ENCODE measurements at places on chromosomes 11 and 22.

- DNase-seq, result no peak
Measured at GRCh38 chr11:27972522-27973170, 135.3 kb downstream of the KIF18A start.

- DNase-seq, result no peak
Measured at GRCh38 chr22:47135338-47135737, 372.9 kb downstream of the TBC1D22A start.

DNA sequence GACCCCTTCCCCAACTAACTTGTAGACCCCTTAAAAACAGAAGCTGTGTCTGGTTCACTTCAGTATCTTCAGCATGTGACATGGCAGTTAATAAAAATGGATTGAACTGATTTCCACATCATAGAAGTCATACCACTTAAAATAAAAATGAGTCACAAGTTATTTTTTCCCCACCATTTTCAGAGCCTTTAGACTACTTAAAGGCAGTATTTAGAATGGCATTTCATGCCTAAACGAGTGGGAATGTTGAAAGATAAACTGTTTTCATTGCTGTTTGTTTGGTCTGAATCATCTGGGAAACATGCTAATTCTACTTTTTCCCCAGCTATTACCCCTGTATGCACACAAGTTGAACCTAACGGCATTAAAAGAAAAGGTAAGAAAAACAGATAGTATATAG, 324.0 kb downstream of the RAB38 start:
- no peak for DNase-seq

GRCh38 chr11:11843211-11843621, 1.4 kb downstream of the USP47 start:
- DNase-seq, result no peak

DNA sequence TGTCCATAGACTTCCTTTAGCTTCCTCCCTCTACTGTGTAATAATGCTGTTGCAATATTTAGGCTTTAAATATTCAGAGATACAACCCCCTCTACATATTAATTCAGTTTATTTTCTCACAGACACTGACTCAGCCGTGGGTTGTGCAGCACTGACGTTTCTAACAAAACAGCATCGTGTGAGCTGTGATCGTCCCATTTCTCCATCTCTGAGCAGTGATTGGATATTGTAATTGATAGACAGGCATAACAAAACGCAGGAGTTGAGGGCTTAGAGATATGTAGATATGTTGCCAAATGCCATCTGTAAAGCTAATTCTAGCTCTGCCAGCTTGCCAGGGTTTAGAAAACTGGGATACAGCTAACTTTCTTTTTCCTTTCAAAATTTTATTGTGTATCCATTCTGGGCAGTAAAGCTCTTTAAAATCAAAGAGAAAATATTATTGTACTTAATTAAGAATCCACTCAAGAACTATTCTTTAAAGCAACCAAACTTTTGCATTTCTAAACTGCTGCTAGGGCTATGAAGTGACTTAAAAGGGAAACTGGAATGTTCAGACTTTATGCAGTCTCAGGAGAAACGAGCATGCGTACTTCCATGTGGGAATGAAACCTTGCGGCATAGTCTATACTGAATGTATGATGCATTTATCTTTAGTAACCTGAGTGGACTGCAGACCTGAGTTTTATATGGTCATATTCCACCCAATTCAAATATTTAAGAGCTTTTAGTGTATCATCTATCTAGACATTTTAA, 22.7 kb downstream of the BTBD10 start:
- DNase-seq, result no peak

DNA sequence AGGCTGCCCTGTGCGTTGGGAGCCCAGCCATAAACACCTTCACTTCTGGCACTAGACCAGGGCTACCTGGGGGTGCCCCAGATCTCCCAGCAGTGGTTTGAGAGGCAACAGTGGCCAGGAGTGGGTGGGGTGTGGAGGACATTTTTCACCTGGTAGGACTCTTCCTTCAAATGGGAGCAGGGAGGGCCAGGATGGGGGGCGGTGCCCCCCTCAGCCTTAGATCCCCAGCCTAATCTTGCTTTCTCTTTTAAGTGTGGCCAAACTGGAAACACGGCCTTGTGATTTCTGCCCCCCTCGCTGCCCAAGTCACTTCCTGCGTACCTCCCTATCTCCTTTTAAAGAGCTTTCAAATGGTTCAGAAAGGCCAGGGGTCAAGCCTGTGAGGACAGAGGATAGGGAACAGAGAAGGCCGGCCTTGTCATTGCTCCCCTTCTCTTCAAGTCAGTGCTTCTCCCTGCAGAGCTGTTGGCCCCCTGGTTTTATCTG, 800 bp downstream of the KCNJ5 start:
- no peak for DNase-seq

GRCh38 chr11:27174672-27175210, 134.1 kb downstream of the BBOX1 start:
- no peak for DNase-seq

- DNase-seq, result no peak
Measured at GRCh38 chr22:44547371-44547770, 49.3 kb upstream of the RTL6 start.

DNA sequence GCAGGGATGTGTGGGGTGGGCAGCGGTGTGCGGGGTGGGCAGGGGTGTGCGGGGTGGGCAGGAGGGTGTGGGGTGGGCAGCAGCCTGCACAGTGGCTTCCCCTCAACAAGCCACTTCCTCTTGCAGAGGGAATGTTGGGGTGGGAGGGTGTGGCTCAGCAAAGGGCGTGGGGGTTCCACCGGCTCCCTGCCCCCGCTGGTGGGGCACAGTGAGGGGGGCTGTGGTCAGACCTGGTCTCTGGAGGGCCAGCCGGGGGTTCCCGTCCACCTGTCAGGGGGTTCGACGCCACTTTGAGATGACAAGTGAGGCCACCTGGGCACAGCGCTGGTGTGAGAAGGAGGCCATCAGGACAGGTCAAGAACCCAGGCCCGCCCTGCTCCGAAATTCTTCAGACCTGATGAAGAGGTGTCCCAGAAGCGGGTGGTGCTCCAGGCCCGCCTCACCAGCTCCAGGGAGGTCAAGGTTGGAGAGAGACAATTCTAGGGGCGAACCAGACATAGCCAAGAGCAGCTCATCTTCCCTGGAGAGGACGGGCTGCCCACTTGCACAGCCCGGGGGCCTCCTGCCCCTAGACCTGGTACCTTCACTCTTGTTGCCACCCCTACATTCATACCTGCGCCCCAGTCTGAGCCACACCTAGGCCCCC, 1.3 kb downstream of the C11orf21 start:
- no peak for DNase-seq

- no peak for DNase-seq
Measured at GRCh38 chr22:33328789-33329296, 270.7 kb upstream of the SYN3 start.

DNA sequence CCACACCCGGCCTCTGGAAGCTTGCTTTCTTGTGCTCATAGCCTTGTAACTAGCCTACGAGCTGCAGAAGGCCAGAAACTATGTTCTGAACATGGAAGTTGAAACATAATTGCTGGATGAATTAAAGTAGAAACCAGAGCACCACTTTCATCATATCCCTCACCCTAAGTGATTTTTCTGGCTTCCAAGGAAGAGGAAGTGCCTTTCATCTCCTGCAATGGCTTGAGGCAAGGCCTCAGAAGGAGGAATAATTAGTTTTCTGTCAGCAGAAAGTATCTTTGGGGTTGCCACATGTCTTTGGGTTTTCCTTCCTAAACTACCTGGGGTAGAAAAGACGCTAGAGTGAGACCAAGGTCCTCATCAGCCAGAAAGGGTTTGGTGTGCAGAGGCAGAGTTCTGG, 14.5 kb downstream of the RPL27A start:
- DNase-seq, result no peak

GRCh38 chr22:27892811-27893210, 26.2 kb downstream of the PITPNB start:
- no peak for DNase-seq

DNA sequence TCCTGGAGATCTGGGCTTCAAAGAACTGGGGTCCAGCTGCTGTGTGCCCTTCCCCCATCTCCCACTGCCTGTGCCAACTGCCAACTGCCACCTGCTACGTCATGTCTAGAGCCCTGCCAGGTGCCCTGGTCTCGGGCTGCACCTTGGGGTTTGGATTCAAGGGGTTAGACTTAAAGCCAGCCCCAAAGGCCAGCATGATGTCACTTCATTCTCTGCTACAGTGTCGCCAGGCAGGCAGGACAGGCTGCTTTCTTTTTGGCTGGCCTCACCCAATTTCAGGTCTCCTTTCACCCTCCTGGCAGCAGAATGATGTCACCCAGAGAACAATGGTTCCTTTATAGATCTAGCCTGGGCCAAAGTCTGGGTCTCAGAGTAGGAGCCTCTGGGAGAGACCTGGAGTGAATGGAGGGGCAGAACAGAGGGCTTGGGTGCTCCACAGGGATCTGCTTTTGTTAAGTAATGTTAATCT, 79.5 kb upstream of the CRYBB3 start:
- no peak for DNase-seq

GRCh38 chr11:73468590-73469161, 92.5 kb downstream of the RELT start:
- DNase-seq, result no peak

- no peak for DNase-seq
Measured at GRCh38 chr11:128938156-128938885, 4.3 kb downstream of the TP53AIP1 start.

DNA sequence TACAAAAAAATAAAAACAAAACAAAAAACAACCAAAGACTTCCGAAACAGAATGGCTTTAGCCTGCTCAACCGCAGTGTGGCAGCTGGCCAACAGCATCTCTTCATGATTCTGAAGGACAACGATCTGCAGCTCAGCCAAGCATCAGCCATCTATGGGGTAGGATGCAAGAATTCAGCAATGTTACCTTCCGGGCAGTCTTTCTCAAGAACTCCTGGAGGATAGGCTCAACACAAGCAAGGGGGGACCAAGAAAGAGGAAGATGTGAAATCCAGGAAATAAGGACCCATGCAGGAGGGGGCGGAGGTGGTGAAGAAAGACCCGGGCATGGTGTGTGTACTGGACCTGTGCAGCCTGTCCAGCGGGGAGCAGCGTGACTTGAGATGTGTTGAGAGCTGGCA, 3.5 kb upstream of the TSPO start:
- DNase-seq, result no peak

DNA sequence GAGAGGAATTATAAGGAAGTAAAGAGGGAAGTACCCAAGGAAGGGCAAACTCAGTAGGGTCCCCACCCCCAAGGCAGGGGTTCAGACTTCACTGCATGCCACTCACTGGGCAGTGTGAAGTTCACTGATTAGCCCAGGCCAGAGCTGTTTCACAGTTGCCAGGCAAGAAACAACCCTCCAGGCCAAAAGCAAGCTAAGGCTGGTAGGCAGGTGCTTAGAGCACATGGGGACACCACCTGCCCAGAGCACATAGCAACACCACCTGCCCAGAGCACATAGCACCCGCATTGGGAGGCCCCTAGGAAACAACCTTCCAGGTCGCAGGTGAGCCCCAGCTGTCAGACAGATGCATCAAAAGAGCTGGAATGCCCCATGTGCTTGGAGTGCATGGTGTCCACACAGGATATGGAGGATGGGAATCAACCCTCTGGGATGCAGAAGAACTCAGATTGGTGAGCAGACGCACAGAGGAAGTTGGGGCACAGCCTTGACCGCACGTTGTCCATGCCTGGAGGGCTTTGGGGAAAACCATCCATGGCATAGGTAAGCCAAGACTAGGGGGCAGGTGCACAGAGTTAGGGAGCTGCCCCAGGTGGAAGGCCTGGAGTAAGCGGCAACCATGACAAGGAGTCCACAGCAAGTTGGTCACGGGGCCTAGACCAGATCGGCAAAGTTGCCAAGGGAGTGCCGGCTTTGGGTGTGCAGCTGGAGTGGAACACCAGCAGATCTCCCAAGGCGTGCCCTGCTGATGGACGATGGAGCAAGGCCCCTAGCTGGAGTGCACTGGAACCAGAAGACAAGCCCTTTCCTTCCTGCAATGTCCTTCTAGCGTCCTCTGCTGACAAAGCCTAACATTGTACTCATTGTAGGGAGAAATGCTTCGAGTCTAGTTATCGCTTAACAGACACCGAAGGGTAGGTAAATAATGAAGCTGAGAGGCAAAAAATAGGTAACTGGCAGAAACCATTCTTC, 7.8 kb upstream of the TMEM216 start:
- DNase-seq, result no peak

DNA sequence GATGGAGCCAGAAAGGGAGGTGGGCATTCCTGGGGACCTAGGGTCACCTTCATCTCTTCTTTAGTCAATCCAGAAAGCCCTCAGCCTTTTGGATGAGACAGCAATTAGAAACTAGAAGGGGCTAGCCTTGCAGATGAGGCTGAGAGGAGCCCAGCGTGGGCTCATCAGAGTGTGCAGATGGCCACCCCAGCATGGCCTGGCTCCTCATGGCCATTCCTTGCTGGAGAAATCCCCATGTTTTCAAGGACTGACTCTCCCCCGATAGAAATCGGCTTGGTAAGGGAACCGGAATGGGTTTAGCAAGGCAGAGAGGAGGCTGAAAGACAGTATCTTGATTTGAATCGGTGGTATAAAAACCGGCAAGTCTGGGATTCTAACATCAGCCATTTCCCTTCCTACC, 274.6 kb downstream of the BUD13 start:
- DNase-seq, result no peak

- DNase-seq, result no peak
Measured at GRCh38 chr11:60511393-60511792, 3.8 kb upstream of the MS4A13 start.

DNA sequence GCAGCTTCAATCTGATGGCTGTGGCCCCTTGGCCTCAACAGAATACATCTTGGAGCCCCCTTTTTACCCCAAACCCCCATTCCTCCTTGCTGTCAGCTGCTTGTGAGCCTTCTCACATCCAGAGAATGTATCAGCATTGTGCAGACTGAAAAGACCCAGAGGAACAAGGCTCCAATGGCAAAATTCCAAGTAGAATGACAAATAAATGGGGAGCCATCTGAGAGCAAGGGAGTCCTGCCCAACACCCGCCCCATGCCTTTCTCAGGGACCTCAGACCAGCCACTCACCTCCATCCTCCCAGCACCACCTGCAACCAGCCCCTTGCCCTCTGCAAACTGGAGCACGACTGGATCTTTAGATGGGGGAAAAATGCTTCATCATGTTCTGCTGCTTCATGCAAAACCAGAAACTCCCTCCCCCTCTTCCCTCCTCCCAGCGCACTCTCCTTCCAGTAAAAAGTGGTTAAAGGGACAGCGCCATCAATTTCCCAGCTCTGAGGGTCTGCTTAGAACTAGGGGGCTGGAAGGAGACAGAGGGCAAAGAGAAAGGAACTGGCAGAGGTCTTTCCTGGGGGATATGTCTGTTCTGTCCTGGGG, 2.2 kb upstream of the NEFH start:
- no peak for DNase-seq

DNA sequence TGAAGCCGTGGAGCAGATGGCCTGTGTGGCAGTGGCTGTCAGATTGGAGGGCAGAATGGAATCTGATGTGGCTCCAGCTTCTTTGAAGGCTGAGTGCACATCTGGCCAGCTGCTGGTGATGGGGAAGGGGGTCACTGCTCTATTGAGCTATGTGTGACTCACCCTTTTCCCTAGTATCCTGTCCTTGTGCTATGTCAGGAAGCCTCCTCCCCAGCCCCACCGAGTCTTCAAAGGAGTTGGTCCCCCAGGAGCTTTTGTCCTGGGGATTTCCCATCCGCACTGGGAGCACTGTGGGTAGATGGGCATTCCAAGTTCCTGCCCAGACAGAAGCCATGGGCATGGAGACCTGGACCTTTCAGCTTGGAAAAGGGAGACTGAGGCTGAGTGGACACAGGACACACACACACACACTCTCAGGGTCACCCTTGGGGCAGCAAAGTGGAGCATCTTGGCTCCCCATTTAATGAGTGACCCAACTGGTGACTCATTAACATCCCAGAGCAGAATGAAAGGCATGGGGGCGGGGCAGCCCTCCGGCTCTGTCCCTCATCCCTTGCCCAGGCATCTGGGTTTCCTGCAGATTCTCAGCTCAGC, 3.3 kb downstream of the SERPINH1 start:
- no peak for DNase-seq

GRCh38 chr22:39546889-39547586, 14.5 kb upstream of the RPS19BP1 start:
- no peak for DNase-seq
